ENCODE measurements at places on chromosomes 16 and 17. TPM values are rescaled to one million over a fixed set of nuclear protein-coding genes. Genes with fewer than 3 reads are reported as not detected.

DNA sequence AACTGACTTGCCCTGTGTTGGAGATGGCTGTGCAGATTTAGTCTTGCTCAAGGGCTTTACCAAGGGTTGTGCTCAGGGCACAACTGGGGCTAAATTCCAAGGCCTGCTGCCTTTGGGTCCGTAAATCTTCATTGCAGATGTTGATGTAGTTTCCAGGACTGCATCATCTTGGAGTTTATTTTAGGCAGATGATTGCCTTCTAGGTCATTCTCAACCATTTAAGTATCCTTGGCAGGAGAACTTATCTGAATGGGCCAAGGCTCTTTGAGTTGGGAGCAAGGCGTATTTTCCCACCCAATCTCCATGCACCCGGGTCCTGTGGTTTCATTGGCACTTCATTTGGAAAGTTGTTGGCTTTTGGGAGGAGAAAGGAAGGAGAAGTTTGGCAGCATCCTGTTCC lies 200.3 kb downstream of the MSI2 start:
- DNase-seq = no peak

DNA sequence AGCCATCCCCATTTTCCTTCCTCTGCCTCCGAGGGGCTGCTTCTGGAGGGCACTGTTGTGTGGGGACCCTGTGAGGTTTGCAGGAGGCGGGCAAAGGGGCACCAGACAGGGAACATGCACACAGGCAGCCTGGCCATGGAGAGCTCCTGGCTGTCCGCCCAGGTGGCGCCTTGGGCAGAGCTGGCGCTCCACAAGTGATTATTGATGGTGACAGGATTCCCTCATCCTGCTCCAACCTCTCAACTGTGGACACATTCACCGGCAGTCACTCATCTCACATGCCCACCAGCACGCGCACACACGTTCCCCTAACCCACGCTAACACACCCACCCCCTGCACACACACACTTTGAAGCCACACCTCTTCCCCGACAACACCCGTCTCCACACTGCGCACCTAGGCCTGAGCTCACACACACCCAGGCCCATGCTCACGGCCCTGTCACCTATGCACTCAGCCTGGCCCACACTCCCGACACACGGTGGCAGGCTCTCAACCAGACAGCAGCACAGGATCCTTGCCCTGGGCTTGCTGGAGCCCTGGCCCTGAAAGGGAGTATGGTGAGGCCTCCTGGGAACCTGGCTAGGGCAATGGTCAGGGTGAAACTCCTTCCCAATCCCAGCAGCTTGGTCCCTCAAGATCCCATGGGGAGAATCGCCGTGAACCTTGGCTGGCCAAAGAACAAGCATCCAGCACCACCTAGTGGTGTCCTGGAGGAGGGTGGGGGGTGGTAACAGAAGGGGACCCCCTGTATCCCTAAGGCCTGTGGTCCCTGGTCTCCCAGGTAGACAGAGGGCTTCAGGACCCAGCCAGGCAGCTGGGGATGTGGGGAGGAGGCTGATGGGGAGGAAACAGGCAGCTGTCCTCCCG lies 3.6 kb downstream of the PNMT start:
- no peak for DNase-seq

GRCh38 chr16:19130852-19131824 lies 17.4 kb downstream of the ITPRIPL2 start:
- DNase-seq = no peak

DNA sequence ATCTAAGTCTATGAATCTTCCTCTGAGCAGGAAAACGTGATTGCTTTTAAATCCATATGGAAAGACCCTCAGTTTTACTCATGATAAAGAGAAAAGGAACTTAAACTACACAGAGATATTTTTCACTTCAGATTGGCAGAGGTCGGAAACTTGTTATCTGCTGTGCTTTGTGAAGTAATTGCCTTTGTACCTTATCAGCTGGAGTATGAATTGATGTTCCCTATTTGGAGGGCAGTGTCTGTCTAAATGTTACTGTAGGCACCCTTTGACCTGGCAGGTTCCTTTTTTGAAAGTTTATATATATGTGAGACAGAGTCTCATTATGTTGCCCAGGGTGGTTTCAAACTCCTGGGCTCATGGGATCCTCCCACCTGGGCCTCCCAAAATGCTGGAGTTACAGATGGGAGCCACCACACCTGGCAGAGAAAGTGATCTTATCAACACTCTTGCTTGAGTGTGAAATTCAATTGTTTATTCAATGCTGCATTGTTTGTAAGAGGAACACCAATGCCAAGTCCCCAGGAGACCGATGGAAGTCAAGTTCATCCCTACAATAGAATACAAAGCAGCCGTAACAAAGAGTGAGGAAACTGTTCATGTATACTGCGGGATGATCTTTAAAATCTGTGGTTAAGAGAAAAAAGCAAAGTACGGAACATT lies 52.3 kb downstream of the ABCC1 start:
- no peak for DNase-seq

DNA sequence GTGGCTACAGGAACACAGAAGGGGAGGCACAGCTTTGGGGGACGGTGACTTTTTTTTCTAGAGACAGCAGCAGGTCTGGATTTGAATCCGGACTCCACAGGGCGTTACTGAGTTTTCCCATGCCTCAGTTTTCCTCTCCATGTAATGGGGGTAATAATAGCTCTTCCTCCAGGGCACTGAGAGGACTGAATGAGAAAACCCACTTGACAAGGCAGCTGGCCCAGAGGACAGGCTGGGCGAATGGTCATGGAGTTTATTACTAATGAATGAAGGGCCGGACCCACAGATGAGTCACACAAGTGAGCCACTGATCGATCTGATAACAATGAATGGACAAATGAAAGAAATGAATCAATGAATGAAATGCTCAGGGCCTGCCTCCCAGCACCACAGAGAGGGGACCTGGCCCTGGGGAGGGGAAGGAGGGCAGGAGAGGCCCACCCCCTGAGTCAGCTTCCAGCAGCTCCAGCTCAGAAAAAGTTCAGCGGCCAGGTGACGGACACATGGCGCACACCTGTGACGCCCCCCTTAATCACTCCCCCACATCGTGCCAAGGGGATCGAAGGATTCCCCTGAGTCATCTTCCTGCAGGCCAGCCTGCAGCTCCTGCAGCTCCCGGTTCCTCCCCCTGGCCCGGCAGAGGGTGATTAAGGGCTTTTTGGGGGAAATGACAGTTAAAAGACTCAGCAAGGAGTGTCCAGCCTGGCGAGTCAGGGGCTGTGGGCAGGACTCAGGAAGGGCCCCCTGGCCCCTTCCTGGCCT lies 54.3 kb downstream of the SOCS1 start:
- DNase-seq = no peak

DNA sequence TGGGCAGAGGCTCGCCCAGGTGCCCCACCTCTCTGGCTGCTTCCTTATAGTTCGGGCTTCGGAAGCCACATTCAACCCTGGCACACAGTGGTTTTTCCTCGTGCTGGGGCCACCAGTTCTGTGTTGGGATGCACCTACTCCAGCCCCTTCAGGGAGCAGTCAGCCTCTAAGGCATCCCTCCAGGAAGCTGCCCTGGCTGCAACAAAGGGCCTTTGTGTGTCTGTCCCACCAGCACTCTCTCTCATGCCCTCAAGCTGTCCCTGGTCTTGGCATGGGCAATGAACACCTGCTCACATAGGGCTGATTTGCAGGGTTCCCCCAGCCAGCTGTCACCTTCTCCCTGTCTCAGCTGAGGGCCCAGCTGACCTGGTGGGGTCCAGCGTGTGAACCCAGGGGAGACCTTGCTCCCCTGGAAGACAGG lies 754 bp upstream of the NOXO1 start:
- no peak for DNase-seq

DNA sequence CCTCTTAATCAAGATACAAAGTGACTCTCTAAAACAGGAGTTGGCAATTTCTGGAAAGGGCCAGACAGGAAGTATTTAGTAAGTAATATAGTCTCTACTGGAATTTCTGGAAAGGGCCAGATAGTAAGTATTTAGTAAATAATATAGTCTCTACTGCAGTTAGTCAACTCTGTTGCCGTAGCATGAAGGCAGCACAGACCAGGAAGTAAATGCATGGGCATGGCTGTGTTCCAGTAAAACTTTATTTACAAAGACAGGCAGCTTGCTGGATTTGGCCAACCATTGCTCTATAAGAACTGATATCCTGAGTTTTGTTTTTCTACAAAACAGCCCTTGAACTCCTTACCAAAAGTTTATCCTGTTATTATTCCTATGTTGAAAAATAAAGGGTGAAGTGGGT lies 16.9 kb downstream of the LDAF1 start:
- no peak for DNase-seq

- no peak for DNase-seq
Observed at GRCh38 chr17:21376081-21376758, at the start of gene KCNJ12. KCNJ12 (plus strand) TSS chr17:21376357; CDS start chr17:21415343, 38,986 bp downstream.

- DNase-seq = no peak
Observed at GRCh38 chr16:6557353-6558023, 775.2 kb upstream of the RBFOX1 start.

GRCh38 chr16:23160574-23160973 lies 11.3 kb upstream of the USP31 start:
- no peak for DNase-seq

DNA sequence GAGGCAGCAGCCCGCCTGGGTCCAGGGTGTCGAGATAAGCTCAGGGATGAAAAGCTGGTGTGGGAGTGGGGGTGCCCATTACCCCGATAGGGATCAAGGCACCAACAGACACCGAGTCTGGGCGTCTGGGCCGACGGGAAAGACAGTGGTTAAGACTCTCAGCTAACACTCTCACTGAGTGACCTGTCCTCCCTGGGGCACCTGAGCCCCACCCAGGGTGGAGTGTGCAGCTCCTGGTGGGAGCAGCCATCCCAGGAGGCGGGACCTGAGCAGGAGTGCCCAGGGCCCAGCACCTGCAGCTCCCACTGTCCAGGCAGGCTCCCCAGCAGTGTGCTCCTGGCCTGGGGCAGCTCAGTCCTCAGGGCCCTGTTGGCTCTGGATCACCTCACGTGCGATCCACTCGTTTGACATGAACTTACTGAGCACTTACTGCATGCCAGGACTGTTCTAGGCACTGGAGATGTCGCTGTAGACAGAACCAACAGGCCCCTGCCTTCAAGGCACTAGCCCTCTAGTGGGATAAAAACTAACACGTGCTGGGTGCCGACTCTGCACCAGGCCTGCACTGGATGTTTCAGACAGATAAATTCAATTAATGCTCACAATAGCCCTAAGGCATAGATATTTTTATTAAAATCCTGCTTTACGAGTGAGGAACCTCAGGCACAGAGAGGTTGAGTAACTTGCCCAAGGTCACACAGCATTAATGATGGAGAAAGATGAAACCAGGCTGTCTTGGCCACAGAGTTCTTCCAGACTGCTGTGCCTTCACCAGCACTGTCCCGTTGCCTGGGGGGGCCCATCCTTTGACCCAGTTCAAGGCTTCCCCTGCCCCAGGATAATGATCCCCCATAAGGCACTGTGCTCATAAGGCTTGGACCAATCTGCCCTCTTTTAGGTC lies 1.9 kb downstream of the EVPLL start:
- no peak for DNase-seq

DNA sequence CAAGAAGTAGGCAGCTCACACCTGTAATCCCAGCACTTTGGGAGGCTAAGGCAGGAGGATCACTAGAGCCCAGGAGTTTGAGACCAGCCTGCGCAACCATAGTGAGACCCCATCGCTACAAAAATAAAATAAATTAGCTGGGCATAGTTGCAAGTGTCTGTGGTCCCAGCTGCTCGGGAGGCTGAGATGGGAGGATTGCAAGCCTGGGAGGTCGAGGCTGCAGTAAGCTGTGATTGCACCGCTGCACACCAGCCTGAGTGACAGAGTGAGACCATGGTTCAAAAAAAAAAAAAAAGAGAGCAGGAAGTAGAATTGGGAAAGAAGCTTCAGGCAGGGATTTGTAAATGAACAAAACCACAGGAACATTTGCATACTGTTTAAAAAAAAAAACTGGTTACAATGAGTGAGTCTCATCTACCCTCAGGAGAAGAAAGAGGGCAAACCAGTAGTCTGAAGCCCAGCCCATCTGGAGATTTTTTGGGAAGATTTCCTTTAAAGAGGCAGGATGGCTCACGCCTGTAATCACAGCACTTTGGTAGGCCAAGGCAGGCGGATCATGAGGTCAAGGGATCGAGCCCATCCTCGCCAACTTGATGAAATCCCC lies 7.9 kb downstream of the MPV17L start:
- no peak for DNase-seq

GRCh38 chr16:30090610-30091331 lies 953 bp downstream of the TBX6 start:
- DNase-seq = no peak

TMEM97 gene
- total RNA-seq = 26.0 TPM

MRPL45 gene
- 55.5 TPM for total RNA-seq

P2RX5 gene
- total RNA-seq = 47.4 TPM

SEPTIN12 gene
- total RNA-seq = not detected

SLC6A4 gene
- not detected for total RNA-seq

PSMB3 gene
- total RNA-seq = 369 TPM
